ENCODE measurements at places on chromosomes 1 and 21. TPM values are rescaled to one million over a fixed set of nuclear protein-coding genes. Genes with fewer than 3 reads are reported as not detected.

Gene LCE1E
- total RNA-seq, result not detected

Gene HES5
- not detected for total RNA-seq

Gene ORC1
- total RNA-seq, result 2.6 TPM

Gene ZNF648
- not detected for total RNA-seq

Gene SPRR2E
- not detected for total RNA-seq

Gene SPRR1A
- total RNA-seq, result not detected

GRCh38 chr1:1256956-1257871 lies 10.7 kb upstream of the C1QTNF12 start:
- H3K36me3 ChIP-seq, result peaks cover 42% of the 10 kb centered on the region
- peaks cover 9% of the 10 kb centered on the region for H3K4me1 ChIP-seq
- H3K27ac ChIP-seq, result no peak overlapping the region
- H3K4me3 ChIP-seq, result no peak overlapping the region

GRCh38 chr1:196180847-196181593 lies 427.2 kb downstream of the KCNT2 start:
- H3K4me1 ChIP-seq, result no peaks in the 10 kb centered on the region
- H3K27ac ChIP-seq, result no peak overlapping the region
- DNase-seq, result no peak
- H3K4me3 ChIP-seq, result no peak overlapping the region

- no peak overlapping the region for H3K27ac ChIP-seq
- H3K4me1 ChIP-seq, result no peaks in the 10 kb centered on the region
- H3K36me3 ChIP-seq, result no peaks in the 10 kb centered on the region
- H3K27me3 ChIP-seq, result no peaks in the 10 kb centered on the region
- no peak for DNase-seq
These were observed 22.4 kb upstream of the POU3F1 start for GRCh38 chr1:38068980-38069340.

- H3K27me3 ChIP-seq, result no peaks in the 10 kb centered on the region
- peak overlapping the region; percentile 70 for H3K27ac ChIP-seq
- H3K4me1 ChIP-seq, result peaks cover 36% of the 10 kb centered on the region
- DNase-seq, result no peak
These were observed 1.7 kb upstream of the TRAPPC10 start for GRCh38 chr21:44010429-44010828.

- no peak overlapping the region for H3K4me3 ChIP-seq
- H3K4me1 ChIP-seq, result no peaks in the 10 kb centered on the region
- no peaks in the 10 kb centered on the region for H3K36me3 ChIP-seq
These were observed 530.5 kb downstream of the PTBP2 start for GRCh38 chr1:97252076-97252475.

DNA sequence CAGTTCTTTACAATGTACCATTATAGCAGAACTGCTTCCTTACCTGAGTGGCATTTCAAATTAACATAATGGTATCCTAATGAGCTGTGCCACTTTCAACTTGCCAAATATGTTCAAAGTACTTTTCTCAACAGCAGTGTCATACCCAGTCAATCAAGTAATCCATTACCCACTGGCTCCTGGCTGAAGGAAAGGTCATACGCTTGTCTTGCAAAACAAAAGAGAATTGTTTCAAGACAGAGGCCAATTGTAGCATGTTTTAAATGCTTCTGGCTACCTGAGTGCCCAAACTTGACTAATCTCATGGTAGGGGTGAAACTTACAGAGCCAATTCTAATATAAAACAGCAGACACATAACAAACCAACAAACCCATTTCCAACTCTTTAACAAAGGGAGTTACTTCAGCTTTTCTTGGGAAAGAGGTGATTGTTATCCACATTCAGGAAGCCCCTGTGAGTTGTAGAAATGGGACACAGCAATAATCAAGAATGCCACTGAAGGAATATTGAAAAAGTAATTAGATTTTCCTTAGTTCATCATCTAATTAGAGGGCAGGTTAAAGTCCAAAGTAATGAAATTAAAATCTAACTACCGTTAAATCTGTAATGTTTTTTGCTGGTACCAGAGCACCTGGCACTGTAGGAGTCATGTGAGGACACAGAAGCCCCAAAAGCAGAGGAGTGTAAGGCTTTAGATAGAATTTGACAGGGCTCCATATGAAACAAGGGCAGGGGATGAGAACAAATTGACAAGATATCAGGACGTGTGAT lies 241.9 kb downstream of the RWDD3 start:
- H3K4me3 ChIP-seq, result no peak overlapping the region
- H3K4me1 ChIP-seq, result no peaks in the 10 kb centered on the region
- no peak for DNase-seq

GRCh38 chr1:168907053-168907452 lies 178.0 kb upstream of the DPT start:
- H3K36me3 ChIP-seq, result no peaks in the 10 kb centered on the region
- no peaks in the 10 kb centered on the region for H3K4me1 ChIP-seq
- H3K27ac ChIP-seq, result no peak overlapping the region
- DNase-seq, result no peak
- no peak overlapping the region for H3K4me3 ChIP-seq

GRCh38 chr1:69082312-69082711 lies 485.4 kb upstream of the LRRC7 start:
- DNase-seq, result no peak
- no peak overlapping the region for H3K4me3 ChIP-seq
- no peaks in the 10 kb centered on the region for H3K36me3 ChIP-seq
- no peak overlapping the region for H3K27ac ChIP-seq

DNA sequence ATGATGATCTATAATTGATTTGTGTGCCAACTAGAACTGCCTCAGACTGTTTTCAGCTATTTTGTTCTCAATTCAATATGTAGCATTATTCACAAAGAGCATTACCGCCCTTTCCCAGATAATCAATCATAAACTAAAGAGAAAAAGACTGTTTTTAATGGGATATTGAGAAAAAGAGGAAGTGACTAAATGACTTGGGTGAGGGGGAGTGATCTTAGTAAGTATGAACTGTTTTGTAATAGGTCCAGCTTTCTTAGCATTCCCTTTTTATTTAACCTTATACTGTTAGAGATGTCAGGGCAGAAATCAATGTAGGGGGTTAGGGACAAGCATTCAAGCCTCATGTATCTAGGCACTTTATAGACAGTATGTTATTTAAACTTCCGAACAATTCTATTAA lies 157.8 kb upstream of the DPYD start:
- H3K27me3 ChIP-seq, result no peaks in the 10 kb centered on the region
- no peak overlapping the region for H3K4me3 ChIP-seq
- DNase-seq, result no peak
- no peaks in the 10 kb centered on the region for H3K36me3 ChIP-seq
- H3K4me1 ChIP-seq, result no peaks in the 10 kb centered on the region

- H3K36me3 ChIP-seq, result no peaks in the 10 kb centered on the region
- H3K27me3 ChIP-seq, result no peaks in the 10 kb centered on the region
- H3K4me1 ChIP-seq, result no peaks in the 10 kb centered on the region
- H3K27ac ChIP-seq, result no peak overlapping the region
- no peak overlapping the region for H3K4me3 ChIP-seq
- no peak for DNase-seq
These were observed 435.5 kb downstream of the CAMTA1 start for GRCh38 chr1:7220712-7221252.

DNA sequence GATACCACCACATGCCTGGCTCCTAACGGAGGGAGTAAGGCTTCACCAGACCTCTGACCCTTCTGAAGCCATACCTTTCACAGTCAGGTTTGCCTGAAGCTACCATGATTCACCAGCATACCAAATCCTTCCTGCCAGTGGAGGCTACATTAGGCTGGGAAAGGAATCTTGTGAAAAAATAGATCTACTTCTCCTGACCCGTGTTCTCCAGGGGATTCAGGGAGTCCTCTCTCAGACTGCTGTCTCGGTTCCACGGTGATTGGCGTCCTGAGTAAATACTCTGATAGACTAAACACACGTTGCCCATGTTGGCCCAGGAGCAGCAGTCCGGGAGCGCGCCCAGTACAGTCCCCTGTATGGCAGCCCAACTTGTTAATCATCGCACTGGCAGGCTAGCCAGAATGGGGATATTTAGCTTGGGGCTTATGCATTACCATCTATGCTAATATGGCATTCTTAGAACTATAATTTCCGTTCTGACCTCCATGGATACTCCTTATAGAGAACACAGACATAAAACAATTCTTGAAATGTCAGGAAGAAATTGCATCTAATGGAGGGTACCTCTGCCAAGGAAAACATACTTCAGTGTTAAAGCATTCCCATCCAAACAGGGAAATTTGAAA lies 173.2 kb downstream of the ROR1 start:
- no peak overlapping the region for H3K4me3 ChIP-seq
- no peak overlapping the region for H3K27ac ChIP-seq
- H3K4me1 ChIP-seq, result no peaks in the 10 kb centered on the region
- no peaks in the 10 kb centered on the region for H3K36me3 ChIP-seq
- H3K27me3 ChIP-seq, result no peaks in the 10 kb centered on the region
- DNase-seq, result no peak

DNA sequence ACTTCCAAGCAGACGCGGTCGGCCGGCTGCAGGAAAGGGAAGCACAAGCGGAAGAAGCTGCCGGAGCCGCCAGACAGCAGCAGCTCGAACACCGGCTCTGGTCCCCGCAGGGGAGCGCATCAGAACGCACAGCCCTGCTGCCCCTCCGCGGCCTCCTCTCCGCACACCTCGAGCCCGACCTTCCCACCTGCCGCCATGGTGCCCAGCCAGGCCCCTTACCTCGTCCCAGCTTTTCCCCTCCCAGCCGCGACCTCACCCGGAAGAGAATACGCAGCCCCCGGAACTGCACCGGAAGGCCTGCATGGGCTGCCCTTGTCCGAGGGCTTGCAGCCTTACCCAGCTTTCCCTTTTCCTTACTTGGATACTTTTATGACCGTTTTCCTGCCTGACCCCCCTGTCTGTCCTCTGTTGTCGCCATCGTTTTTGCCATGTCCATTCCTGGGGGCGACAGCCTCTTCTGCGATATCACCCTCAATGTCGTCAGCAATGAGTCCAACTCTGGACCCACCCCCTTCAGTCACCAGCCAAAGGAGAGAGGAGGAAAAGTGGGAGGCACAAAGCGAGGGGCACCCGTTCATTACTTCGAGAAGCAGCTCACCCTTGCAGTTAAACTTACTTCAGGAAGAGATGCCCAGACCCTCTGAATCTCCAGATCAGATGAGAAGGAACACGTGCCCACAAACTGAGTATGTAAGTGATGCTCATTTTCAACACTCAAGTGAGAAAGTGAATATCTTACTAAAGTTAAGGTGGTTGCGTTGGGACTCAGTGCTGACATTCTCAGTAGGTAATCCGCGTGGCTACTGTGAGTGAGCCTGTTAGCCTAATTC lies 25.5 kb downstream of the UTS2 start:
- peak overlapping the region; percentile 45 for H3K4me3 ChIP-seq
- peaks cover 13% of the 10 kb centered on the region for H3K4me1 ChIP-seq
- peak; percentile 39 for DNase-seq
- peaks cover 16% of the 10 kb centered on the region for H3K36me3 ChIP-seq
- H3K27ac ChIP-seq, result peak overlapping the region; percentile 52

- DNase-seq, result no peak
- H3K4me3 ChIP-seq, result no peak overlapping the region
- no peaks in the 10 kb centered on the region for H3K4me1 ChIP-seq
- no peaks in the 10 kb centered on the region for H3K36me3 ChIP-seq
- no peak overlapping the region for H3K27ac ChIP-seq
These were observed 51.2 kb downstream of the OPTC start for GRCh38 chr1:203544978-203545816.

- H3K4me1 ChIP-seq, result peaks cover 32% of the 10 kb centered on the region
- no peaks in the 10 kb centered on the region for H3K36me3 ChIP-seq
- no peak overlapping the region for H3K4me3 ChIP-seq
- H3K27ac ChIP-seq, result no peak overlapping the region
- no peaks in the 10 kb centered on the region for H3K27me3 ChIP-seq
- no peak for DNase-seq
These were observed 13.1 kb upstream of the DUSP12 start for GRCh38 chr1:161736335-161736969.

DNA sequence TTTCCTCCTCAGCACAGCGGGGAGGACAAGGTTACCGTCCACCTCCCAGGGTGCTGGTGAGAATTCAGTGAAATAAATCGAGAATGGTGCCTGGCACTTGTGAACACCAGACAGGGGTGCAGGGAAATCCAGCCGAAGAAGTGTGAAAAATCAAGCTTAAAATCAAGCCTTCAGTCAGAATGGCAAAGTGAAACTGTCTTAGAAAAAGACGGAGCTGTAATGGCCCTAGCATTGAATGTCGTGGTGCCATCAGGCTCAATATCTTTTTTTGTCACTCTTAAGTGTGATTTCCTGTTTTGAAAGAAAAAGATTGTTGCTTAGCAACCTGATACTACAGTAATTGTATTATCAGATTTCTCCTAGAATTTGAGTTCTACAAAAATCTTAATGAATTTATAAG lies 22.1 kb downstream of the EDARADD start:
- peak overlapping the region; percentile 23 for H3K4me3 ChIP-seq
- peak; percentile 53 for DNase-seq
- H3K36me3 ChIP-seq, result no peaks in the 10 kb centered on the region
- H3K27me3 ChIP-seq, result no peaks in the 10 kb centered on the region
- H3K27ac ChIP-seq, result peak overlapping the region; percentile 98

GRCh38 chr1:197041486-197042353 lies 25.3 kb downstream of the F13B start:
- H3K4me3 ChIP-seq, result no peak overlapping the region
- DNase-seq, result no peak
- H3K27me3 ChIP-seq, result no peaks in the 10 kb centered on the region
- H3K36me3 ChIP-seq, result no peaks in the 10 kb centered on the region

DNA sequence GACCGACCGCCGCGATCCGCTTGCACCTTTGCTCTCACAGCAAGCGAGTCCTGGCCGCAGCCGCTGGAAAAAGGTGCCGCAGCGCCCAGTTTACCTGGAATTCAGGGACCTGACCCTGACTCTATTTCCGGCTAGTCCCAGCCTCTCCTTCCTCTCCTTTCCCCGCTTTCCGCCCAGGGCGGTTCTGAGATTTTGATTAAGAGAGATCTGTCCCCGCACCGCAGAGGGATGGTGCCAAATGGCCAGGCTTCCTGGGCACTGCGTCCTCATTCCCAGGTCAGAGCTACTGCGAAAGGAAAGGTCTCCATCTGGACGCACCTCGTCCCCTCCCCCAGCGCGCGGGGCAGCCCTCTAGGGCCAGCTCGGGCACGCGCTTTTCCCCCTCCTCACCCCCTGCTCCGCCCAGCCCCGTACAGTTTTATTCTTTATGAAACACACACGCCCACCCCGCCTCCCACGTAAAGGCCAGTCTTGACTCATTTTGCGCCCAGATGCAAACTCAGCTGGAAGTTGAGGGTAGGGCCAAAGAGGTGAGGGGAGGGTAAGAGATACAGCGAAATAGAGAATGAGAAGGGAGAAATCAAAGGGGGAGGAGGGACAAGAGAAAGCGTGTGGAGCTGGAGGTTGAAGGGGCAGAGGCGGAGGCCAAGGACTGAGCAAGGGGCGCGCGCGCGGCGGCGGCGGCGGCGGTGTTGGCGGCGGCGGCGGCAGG lies 411.8 kb upstream of the ESRRG start:
- no peaks in the 10 kb centered on the region for H3K36me3 ChIP-seq
- DNase-seq, result no peak
- peaks cover 37% of the 10 kb centered on the region for H3K27me3 ChIP-seq
- no peak overlapping the region for H3K4me3 ChIP-seq
- no peak overlapping the region for H3K27ac ChIP-seq

DNA sequence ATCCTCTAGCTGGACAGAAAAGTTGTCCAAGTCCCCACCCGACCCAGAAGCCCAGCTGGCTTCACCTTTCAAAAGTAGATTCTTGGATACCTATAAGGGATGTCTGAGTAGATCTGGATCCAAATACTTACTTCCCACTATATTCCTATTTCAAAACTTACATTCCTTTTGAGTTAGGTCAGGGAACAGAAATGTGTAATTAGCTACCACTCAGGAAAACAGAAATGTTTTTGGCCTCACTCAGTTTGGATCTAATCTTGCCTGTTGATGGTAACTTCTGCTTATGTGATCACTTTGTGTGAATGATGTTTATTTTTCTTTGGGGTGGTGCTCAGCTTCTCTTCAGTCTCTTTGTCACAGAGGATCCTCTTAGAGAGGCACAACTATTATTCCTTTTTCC lies 814.4 kb upstream of the RGS18 start:
- no peak for DNase-seq
- no peak overlapping the region for H3K4me3 ChIP-seq
- no peaks in the 10 kb centered on the region for H3K36me3 ChIP-seq
- no peak overlapping the region for H3K27ac ChIP-seq
- H3K4me1 ChIP-seq, result no peaks in the 10 kb centered on the region
